ENCODE measurements at places on chromosomes 12 and 14. TPM values are rescaled to one million over a fixed set of nuclear protein-coding genes. Genes with fewer than 3 reads are reported as not detected.

- DNase-seq: no peak
Measured at GRCh38 chr14:89828471-89829165, 125.9 kb downstream of the EFCAB11 start.

Gene SOAT2
- not detected for total RNA-seq

DNA sequence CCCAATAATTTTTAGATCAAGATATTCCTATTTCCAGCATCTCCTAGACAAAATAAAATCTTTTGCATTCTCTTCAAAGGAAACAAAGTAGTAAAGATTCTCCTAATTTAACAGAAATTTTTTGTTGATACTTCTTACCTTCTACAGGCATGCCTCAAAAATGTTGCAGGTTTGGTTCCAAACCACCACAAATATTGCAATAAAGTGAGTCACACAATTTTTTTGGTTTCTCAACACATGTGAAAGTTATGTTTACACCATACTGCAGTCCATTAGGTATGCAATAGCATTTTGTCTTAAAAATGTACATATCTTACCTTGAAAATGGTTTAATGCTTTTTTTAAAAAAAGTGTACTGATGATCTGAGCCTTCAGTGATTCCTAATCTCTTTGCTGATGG, 65.6 kb upstream of the USP15 start:
- DNase-seq: no peak

DNA sequence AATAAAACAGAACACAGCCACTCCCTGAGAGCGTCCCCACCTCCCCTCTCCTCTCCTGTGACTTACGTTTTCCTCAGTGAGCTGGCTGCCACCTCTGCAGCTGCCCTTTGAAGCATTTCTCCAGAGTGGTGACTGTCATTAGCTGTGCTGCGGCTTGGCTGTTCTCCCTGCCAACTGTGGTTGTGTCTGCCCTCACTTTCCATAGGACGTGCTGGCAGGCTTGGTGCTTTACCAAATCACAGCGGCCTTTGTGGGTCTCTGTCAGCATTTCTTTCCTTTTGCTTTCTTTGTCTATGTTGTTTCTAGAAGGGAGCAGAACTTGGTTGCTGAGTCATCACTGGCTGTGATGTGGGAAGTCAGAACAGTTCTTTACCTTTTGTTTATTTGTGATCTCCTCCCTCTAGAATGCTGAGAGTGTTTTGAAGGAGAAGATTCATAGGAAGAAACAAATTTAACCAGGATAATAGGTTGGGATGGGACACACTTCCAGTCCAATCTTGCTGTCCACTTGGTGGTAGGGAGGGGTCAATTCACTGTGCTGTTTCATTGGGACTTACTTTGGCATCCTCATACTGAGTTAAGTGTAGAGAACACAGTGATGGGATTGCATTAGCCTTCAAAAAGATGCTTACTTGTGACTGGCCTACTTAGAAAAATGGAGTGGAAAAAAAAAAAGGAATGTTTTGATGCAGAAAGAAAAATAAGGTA, 88.2 kb downstream of the TMX1 start:
- peak; percentile 66 for DNase-seq

- DNase-seq: no peak
Measured at GRCh38 chr12:70430400-70430799, 64.3 kb downstream of the KCNMB4 start.

GRCh38 chr14:21617614-21618013, 17.1 kb downstream of the OR10G2 start:
- no peak for DNase-seq

Gene RILPL2
- 3.1 TPM for total RNA-seq

Gene GPX2
- total RNA-seq: not detected

DNA sequence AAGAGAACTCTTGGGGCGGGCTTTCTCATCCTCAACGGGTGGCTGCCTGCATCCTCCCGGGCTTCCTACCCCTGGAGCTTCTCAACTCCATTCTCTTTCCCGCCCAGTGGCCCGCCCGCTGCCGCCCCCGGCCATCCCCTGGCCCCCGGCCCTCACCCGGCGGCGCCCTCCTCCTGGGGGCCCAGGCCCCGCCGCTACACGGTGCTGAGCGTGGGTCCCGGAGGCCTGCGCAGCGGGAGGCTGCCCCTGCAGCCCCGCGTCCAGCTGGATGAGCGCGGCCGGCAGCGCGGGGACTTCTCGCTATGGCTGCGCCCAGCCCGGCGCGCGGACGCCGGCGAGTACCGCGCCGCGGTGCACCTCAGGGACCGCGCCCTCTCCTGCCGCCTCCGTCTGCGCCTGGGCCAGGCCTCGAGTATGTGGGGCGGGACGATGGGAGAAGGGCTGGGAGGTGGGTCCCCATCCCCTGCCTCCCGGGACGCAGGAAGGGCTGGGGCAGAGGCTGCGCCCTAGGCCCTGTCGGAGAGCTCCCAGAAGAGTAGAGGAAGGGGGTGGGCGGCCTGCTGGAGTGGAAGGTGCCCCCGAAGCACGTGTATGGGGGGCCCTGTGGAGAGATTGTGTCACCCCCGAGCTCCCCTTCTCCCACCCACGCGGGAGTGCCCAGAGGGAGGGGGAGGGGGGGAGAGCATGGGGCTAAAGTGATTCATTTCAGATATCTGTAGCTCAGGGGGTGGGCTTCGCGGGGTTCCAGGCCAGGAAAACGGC, 1.5 kb downstream of the LAG3 start:
- DNase-seq: no peak

GRCh38 chr12:793037-793436, 40.7 kb downstream of the WNK1 start:
- no peak for DNase-seq

DNA sequence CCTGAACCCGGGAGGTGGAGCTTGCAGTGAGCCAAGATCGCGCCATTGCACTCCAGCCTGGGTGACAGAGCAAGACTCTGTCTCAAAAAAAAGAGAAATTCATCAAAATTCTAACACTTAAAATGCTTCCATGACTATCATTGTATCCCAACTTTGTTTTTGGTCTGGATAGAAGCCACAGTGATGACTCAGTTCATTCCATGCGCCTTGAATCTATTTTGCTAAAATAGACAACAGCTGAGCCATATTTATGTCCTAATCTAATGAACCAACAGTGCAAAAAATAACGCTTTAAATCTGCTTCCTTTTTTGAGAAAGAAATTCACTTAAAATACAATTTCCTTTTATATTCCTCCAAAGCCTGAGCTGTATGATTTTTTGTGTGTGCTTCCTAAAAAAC, 23.2 kb upstream of the BICD1 start:
- DNase-seq: peak; percentile 38

DNA sequence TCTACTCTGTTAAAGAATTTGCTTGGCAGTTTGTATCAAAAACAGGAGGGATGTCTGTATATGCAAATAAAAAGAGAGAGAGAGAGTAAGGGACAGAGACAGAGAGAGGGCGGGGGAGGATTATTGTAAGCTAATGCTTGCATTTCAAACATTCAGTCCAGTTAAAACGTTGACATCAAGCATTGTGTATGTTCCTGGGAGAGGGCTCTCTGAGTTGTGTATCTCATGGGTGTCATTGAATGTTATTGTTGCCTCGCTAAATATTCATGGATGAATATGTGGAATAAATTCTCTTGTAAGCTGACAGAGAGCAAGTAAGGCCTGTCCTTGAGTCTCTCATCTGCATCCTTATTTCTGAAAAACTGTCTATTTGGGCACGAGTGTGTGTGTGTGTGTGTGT, 78.8 kb upstream of the VRK1 start:
- no peak for DNase-seq

- no peak for DNase-seq
Measured at GRCh38 chr12:52029685-52030084, 21.6 kb upstream of the NR4A1 start.

- peak; percentile 90 for DNase-seq
Measured at GRCh38 chr12:25276199-25276937, 25.6 kb upstream of the KRAS start.

Gene DNAJC22
- 0.87 TPM for total RNA-seq

Gene KCNA5
- total RNA-seq: not detected

- DNase-seq: no peak
Measured at GRCh38 chr14:100605706-100606686, 18.8 kb upstream of the BEGAIN start.

DNA sequence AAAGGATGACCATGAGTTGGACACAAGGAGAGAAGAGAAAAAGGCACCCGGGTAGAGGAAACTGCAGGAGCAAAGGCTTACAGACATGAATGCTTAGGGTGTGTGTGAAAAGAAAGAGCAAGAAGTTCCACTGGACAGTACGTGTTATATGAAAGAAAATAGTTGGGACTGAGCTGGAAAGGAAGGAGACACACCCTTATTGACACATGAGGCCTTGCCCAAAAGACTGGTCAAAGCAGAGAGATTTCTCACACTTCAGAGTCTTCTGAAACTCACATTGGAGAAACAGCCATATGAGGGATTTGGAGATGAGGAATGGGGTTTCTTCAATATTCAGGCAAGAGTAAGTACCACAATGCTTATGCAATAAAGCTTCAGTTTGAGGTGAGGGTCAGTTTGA, 56.0 kb downstream of the TTC9 start:
- DNase-seq: no peak

GRCh38 chr14:55327179-55327578, 56.0 kb downstream of the FBXO34 start:
- DNase-seq: no peak

DNA sequence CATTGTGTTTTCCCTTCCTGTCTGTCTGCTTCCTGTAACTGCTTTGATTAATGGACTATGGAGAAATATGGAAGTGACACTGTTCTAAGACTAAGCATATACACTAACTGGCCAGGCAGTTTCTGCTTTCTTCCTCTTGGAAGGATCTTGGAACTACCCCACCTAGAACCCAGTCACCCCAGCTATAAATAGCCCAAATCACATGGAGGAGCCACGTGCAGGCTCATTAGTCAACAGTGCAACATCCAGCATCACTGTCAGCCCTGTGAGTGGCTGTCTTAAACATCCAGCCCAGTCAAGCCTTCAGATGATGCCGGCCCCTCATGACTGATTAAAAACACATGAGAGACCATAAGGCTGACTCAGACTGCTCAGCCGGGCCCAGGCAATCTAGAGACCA, 39.2 kb downstream of the BCAT1 start:
- DNase-seq: peak; percentile 97

DNA sequence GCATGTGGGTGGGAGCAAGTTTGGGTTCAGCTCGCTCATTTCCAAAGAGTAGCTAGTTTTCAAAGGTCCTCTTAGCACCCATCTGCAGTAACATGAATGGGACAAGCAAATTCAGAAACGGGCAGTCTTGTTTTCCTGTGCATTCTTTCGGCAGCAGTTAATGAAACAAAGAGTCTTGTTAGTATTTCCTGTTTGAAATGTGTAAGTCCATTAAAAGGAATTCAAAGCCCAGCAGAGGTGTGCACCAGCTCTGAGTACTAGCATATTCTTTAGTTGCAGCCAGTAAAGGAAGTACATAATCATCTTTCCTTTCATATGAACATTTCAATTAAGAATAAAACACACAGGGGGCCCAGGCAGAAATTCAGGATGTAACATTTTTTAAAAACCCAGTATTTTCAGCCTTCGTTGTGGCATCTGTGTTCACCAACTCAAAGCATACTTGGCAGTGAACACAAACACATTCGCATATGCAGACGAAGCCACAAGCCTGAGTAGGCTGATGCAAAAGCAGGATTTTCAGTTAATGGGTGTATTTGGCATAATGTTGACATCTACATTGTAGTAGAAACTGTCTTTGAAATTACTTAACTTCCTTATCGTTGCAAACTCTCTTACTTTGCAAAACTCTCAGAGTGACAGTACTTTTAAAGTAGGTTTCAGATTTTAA, 570.0 kb upstream of the FLRT2 start:
- DNase-seq: no peak

Gene GLT1D1
- total RNA-seq: not detected

DNA sequence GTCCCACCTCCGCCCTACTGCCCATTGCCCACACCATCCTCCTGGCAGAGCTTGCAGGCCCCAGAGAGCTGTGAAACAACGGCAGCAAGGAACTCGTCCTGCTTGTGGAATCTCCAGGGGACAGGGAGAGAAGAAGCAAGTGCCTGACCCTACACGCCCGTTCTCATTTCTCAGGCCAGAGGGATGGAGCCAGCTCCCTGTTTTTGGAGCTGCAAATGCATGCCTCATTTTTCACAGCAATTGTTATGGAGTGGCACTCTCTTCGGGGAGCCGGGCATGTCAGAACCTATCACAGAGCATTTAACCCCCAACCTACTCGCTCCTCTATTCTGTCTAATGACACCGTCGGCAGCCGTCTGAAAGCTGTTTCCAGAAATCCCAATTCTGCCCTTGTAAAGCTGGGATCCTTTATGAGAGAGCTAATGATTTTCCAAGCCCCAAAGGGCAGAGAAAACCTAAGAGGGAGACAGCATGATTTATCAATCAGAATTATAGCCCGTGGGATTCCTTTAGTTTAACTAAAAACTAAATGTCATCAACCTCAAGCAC, 222.3 kb upstream of the NOS1 start:
- DNase-seq: no peak

DNA sequence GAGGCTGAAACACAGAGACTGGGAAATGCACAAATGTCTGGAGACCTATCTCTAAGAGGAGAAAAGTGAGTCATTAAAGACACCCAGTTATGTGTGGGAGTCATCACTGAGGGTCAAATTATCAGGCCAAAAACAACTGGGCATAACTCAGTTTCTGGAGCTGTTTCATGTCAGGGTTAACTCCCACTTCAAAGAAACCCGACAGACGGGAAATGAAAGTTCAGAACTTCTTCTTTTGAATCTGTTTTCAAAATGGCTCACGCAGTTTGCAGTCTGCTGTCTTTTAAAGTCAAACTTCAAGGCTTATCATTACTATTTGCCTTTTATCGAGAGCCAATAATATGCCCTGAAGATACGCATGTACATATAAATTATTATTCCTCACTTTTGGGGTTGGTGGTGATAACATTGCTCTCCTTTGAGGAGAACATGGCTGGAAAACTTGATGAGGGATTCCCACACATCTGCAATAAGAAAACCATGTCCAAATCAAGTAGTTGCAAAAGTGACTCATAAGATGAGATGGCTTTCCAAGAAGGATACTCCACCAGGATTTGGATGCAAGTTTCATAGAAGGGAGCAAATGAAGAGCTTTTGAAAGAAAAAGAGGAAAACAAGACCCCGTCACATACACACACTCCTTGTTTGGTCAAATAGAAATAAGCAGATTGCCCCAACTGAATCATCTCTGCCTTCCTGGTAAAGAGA, 341.4 kb downstream of the ADAMTS20 start:
- DNase-seq: no peak

Gene CPNE6
- total RNA-seq: not detected

GRCh38 chr14:84401631-84402030, 1128.3 kb upstream of the FLRT2 start:
- DNase-seq: peak; percentile 56

GRCh38 chr12:128920468-128920867, 67.2 kb downstream of the GLT1D1 start:
- DNase-seq: peak; percentile 15

DNA sequence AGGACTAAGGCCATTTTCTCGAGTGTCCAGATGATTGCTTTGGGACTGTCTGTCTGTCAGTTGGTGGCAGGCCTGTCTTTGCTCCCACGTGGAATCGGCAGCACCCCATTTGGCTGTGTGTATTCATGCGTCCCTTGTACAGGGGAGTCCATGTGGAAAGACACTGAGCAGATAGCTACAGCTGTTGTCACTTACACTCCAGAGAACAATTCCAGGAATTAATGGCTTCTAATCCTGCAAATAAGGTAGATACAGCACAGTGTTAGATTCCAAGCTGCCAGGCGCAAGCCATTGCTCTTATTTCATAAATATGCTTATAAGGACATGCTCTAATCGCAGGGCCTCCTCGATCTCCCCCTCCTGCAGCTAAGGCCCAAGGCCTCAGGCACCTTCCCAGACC, 208.8 kb downstream of the VRK1 start:
- no peak for DNase-seq
